ENCODE measurements at places on chromosomes 6 and 20. TPM values are rescaled to one million over a fixed set of nuclear protein-coding genes. Genes with fewer than 3 reads are reported as not detected.

NHSL1 gene
- total RNA-seq: 44.3 TPM

IER3 gene
- 61.7 TPM for total RNA-seq

CAGE1 gene
- not detected for total RNA-seq

TSHZ2 gene
- 42.9 TPM for total RNA-seq

INSM1 gene
- total RNA-seq: not detected

Measured in mucosa of gallbladder (tissue), 1 donor.